Activated T-cell treated with anti-CD3 and anti-CD28 coated beads, Interleukin-2, amount 50 U/mL, for 4 hours (primary cell): ENCODE measurements at places on chromosomes 2 and 18.
A peak's percentile ranks its signal among the peaks of the same experiment; 100 is the strongest.

DNA sequence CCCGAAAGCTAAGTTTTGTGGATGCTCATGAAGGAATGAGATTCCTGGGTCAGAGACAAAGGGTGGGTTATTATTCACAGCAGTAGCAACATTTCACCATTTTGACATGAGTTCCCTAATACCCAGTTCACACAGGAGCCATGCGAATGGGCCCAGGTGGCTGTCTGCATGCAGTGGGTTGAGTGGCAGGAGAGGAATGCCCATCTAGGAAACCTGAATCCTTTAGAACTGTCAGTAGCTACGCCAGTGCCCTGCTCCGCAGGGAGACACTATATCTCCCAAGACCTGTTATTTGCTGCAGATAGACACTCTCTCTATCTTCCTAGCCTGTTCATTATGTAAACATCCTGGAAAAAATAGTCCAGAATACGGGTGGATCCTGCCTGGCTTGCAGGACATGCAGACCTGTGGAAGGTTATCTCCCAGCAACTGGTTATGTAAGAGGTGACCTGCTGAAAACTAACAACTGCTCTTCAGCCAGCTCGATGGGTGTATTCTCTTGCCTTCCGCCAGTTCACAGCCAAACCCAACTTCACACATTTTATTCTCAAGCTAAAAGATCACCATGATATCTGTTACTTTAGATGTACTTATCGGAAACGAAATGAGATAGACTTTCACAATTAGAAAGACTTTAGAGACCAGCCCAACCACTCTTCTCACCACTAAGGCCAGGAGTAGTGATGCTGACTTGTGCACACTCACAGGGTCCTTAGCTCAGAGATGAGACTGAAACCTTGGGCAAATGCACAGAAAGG lies 59.1 kb downstream of the MBP start:
- no peak for DNase-seq

- no peak for DNase-seq
Observed at GRCh38 chr2:192657362-192657761, 462.6 kb upstream of the TMEFF2 start.

- DNase-seq: no peak
Observed at GRCh38 chr2:3178578-3179031, 199.0 kb downstream of the EIPR1 start.

DNA sequence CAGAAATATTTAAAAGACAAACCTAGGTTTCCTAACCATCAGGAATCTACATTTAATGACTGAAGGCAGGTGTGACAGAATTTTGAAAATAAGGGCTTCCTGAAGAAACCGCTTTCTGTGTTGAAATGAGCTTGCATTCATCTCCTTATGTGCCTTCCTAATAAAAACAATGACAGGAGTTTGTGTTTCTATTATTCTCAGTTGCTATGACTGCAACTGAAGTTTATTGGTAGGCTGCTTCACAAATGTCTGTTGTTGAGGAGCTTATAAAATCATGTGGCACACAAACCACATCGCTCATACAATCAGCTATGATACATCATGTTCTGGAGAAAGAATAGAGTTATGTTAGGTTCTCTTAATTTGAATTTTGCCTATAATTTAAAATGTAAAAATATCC lies 362.7 kb upstream of the SLC8A1 start:
- DNase-seq: no peak

DNA sequence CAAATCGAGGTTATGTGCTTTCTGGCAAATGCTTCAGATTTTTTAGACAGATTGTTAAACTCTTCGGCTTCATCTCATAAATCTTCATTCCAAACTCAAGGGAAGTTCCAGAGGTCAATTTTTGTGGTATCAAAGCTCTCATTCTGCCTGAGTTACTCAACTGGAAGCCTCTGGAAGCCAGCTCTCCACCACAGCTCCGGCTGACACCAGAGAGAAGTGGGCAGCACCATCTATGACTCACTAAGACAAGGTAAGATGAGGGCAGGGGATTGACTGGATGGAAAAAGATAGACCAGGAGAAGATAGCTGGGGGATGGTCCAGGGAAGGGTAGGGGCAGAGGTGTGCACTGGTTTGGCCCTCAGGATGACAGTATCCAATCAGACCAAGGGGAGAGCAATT lies 137.3 kb upstream of the HNRNPA3 start:
- no peak for DNase-seq

DNA sequence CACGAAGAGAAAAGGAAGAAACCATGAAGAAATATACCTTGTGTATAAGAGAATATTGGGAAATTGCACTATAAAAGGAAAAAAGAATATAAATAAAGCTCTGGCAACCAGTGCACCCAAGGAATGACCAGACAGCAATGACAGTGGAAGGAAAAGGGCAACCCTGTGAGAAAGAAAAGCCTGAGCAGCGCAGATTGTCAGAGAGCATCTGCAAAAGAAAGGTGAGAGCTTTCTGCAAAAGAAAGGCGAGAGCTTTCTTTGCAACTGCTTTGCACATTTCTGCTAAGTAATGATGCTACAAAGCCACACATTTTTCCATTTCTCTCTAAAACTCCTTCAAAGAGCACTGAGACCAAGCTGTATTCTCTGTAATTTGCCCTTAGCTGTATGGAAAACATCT lies 83.6 kb downstream of the CTNNA2 start:
- no peak for DNase-seq

GRCh38 chr2:27804146-27804545 lies 32.6 kb downstream of the MRPL33 start:
- DNase-seq: no peak

- no peak for DNase-seq
Observed at GRCh38 chr2:135925571-135925970, 49.3 kb upstream of the MCM6 start.

DNA sequence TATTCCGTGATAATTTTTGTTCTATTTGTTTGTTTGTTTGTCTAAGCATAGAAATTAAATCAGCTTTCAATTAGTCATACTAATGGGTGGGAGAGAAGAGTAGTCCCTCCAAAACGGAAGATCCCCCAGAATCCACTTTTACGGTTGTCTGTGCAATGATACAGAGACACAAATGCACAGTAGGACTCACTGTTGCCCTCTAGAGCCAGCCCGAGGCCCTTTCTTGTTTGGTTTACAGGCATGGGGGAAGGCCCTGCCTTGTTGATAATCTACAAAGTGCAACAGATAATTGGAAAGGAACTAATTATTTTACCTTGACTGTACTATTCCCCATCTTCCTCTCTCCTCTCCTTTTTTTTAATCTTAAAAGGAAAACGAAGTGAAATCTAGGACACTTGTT lies 121.1 kb downstream of the ACOXL start:
- peak; percentile 41 for DNase-seq

DNA sequence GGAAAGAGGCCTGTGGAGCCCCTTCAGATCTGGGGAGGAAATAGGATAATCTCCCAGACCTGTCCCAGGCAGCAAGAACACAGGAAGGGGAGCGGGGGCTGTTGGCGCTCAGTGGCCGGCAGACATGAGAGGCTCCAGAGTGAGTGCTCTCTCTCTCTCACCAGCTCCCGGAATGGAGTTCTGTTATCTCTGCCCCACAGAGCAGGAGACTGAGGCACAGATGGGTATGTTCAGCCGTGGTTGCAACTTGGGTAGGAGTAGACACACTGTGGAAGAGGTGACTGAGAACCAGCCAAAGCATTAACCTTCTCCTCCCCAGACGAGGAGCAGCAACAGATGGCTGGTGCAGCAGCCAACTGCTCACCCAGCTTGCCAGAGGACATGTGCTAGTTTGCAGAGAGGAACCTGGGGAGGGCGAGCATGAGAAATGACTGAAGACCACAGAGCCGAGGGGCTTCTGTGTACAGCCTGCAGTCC lies 82.0 kb downstream of the NRP2 start:
- DNase-seq: no peak

GRCh38 chr2:229088517-229088913 lies 182.6 kb downstream of the PID1 start:
- no peak for DNase-seq

GRCh38 chr18:55449412-55450140 lies 138.4 kb downstream of the TCF4 start:
- no peak for DNase-seq

DNA sequence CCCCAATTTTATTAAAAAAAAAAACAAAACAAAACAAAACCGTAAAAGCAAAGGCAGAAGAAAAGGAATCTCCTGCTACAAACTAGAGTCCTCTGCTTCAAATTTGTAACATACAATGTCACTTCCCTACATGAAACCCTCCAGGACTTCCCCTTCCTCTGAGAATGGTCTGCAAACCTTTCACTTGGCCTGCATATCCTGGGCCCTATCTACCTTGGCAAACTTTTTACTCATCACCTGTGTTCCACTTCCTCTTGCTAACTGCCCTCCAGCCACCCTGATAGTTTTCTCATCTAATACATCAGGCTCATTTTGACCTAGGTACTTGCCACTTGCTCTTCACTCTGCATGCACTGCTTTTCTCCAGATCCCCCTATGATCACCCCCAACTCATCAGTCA lies 255.5 kb downstream of the ETAA1 start:
- DNase-seq: no peak

DNA sequence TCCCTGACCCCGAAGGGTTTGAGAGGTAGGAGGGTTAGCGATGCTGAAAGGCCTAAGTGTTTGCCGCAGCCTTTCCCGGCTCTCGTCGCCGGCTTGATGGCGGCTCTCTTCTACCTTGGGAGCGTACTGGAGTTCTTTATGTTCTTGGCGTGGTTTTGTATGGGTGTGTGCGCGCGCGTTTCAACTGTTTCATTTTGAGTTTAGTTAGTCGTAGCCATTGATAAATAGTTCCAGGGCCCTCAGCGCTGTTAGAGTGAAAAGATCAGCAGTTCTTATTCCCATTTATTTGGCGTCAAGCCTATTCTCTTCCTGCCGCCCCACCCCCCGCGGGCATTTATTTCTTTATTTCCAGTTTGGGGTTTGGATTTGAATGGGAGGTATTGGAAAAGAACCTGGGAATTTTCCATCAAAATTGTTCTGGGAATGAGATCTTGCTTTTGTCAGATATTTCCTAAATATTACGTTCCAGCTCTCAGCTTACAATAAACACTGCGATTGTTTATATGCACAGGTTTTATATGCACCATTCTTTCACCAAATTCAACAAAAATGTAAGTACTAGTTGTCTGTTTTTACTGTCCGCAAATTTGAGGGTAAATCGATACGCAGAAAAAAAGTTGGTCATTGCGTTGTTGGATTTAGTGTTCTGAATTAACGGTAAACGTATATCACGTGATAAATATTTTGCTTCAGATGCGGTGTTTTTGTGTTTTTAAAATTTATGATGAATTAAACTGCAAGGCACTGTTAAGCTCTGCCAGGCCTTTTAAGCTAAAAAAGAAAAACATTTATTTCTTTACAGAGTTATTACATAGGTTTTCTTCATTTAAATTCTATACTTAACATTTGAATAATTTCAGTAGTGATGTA lies 954 bp downstream of the CCNT2 start:
- peak; percentile 28 for DNase-seq

- no peak for DNase-seq
Observed at GRCh38 chr2:35871672-35872071, 483.9 kb upstream of the CRIM1 start.

GRCh38 chr2:101160454-101160853 lies 9.3 kb upstream of the TBC1D8 start:
- no peak for DNase-seq

DNA sequence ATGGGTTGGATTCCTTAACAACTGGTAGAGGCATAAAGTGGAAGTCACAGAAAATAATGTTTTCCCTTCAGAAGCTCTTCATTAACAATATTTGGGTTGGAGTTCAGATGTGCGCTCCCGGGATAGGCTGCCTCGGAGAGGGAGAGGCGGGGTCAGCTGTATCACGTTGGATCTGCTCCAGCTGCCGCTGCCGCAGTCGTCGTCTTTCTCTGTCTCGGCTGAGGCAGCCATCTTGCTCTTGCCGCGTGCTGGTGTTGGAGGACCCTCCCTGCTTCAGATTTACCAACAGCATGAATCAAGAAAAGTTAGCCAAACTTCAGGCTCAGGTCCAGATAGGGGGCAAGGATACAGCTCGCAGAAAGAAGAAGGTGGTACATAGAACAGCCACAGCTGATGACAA lies 35.1 kb downstream of the TANC1 start:
- no peak for DNase-seq

- no peak for DNase-seq
Observed at GRCh38 chr2:120486946-120487345, 141.0 kb downstream of the INHBB start.

GRCh38 chr2:28338046-28338817 lies 54.4 kb upstream of the FOSL2 start:
- no peak for DNase-seq

DNA sequence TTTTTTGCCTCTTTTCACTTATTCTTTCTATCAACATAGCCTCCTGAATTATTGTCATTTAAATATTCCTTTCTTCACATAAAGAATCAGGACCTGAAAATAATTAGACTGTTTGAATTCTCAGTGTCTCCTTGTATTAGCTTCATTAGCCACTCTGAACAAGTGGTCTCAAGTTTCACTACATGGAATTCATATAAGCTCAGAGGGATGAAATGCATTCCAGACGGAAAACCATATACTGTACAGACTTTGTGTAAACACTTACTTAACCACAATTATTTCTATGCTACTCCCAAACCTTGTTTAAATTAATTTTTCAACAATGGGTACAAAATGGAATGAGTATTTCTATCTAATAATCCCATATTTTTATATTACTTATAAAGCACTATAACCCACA lies 53.4 kb downstream of the CHN1 start:
- no peak for DNase-seq

GRCh38 chr2:153221087-153221486 lies 257.5 kb downstream of the RPRM start:
- DNase-seq: no peak

DNA sequence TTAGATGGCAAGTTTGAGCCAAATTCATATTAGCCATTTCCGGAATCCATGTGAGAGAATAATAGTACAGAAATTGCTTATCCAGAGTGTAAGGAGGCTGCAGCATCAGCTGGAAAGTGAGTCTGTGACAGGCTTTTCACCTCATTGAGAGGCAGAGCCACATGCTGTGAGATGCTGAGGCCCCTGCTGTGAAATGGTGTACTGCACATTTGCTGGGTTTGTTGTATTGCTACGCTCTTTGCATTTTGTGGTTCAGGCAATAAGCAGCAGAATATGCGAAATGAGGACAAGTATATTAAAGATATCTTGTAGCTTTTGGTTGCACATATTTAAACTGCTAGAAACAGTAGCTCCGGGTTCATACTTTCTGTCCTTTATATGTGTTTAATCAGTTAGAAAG lies 37.0 kb downstream of the NABP1 start:
- DNase-seq: no peak

GRCh38 chr2:47039913-47040562 lies 115.1 kb downstream of the STPG4 start:
- no peak for DNase-seq

DNA sequence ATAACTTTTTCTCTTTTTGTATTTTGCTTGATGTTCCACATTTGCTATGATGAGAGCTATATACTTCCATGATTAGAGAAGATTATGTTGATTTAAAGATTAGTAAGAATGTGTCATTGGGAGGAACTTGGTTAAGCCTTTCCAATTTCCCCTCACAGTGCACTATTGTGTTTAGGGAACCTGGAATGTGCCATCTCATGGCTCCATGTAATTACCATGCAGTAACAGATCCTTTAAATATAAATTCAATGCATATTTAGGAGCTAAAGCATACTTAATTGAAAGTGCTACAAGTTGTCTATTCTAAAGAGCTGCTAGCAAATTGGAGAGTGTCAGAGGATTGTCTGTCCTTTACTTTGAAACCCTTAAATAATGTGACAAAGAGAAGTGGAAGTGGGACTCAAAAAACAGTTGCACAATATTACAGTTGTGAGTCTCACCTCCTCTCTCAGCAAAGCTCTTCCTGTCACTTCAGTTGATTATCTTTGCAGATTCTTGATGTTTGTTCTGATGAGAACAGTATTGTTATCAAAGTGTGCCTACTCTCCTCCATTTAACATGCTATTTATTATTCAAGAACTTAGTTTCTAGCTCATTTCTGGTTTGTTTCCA lies 1162.7 kb upstream of the ZEB2 start:
- no peak for DNase-seq

- no peak for DNase-seq
Observed at GRCh38 chr18:57797209-57797651, 5.9 kb downstream of the ATP8B1 start.
